Astrocyte of the cerebellum (primary cell): ENCODE measurements at places on chromosomes 5 and 9.

- no peak for DNase-seq
Observed at GRCh38 chr5:91277840-91278239, 105.3 kb downstream of the ARRDC3 start.

DNA sequence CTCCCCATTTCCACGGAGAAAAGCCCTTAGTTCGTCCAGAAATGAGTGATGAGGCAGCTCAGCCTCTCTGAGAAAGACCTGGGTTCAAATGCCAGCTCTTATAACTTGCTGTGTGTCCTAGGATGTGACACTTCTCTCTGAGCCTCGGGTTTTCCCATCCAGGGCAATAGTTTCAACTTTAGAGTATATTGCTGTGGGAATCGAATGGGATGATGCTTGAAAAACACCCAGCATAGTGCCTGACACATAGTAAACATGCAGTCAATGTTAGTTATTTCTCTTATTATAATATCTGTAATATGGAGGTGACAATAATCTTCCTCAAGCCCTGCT lies 430 bp upstream of the MAPKAP1 start:
- no peak for DNase-seq

GRCh38 chr9:130535818-130536521 lies 43.4 kb upstream of the FUBP3 start:
- no peak for DNase-seq

DNA sequence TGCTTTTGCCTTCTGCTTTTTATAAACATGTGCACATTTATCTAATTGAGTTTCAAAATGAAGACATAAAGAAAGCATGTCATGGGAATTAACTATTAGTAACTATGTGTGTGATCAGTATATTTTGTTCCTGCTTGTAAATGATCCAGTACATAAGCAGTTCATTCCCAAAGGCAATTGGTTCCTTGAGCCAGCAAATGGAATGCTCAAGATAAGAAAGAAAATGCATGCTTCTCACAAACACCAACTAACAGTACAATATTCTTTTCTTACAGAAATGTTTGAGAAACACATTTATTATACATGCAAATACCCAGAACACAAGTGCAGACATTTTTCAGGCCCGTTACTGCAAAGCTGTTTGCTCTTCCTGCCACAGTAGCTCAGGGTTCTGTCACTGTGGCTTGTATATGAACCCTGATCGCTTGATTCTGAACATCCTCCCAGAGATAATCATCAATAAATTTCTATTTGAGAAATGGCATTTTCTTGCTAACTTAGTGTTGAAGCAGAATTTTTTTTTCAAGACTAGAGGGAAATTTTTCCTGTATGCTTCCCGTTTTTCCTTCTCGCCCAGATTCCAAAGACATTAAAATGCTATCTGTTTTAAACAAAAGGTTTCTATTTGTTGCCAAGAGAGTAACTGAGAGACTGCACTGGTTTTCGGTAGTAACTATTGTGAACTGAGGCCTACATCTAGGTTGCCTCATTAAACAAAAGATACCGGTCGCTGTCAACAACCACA lies 1.9 kb downstream of the GNAQ start:
- DNase-seq = no peak

DNA sequence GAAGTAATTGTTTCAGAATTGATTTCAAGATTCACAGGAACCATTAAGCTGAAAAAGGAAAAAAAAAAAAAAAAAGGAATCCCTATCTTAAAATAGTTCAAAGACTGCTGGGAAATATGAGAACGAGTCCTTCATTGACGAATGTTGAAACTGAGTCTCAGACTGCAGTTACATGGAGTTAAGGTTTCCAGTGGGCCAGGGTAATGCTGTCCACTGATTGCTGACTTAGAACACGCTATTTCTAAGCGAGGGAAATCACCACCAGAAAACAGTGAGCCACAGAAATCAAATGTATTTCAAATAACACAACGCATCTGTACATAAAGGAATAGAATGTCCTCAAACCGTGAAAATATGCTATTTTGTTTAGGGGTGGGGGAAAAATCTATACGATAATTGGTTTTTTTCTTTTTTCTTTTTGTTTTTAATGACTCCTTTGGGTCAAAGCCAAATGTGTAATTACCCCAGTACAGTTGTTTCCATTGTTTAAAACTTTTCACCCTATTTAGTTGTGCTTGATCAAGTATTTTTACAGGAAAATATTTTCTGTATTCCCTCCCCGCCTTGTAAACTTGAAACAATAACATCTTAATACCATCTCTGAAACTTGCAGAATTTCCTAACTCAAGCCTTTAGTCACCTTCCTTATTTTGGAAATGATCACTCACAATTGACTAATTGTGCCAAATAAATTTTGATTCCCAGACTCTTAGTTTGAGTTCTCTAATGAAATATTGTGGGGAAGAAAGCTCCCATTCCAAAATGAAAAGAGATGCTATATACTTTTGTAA lies 208.3 kb downstream of the MCTP1 start:
- no peak for DNase-seq

DNA sequence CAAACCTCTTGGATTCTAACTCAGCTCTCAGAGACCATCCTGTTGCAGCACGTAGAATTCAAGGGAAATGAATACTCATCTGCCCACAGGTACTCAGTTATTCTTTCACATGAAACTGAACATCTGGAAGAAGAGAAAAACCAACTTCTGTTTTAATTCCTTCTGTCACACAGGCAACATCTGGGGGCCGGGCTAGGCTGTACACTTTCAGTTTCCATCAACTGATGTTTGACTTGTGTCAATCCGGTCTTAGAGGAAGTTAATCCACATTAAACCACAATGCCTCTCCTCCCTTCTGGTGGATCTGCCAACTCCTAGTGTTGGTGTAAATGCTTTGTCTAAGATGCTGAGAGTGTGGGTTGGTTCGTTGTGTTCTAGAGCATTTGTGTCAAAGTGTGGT lies 17.6 kb downstream of the DMRT3 start:
- DNase-seq = no peak

DNA sequence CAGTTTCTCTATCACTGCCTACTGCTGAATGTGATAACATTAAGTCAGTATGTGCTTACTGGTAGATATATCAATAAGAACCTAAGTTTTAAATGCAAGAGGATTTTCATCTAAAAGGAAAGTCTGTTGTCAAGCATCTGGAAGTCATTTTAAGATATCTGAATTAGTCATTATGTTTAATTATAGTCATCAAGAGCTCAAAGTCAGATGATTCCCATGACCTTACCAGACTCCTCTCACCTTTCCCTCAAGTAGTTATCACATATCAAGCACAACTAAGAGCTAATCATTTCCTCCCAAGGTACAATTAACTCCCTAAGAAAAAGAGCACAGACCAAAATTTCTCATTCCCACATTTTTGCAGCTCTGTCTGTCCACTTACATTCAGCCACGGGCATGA lies 45.5 kb downstream of the PUM3 start:
- DNase-seq = no peak

DNA sequence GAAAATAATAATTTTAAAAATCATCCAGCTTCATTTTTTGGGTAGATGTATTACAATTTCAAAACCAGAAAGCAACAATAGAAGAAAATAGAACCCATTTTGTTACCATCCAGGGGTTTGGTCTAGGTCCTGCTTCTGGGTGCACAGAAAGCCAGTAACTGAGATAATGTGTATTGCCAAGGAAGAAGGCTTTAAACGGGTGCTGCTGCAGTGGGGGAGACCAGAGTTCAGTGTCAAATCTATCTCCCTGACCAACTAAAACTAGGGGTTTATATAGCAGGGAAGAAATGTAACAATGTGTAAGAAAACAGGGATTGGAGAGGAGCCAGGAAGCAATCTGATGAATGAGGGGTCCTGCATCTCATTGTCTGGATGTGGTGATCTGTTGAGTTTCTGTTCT lies 17.5 kb upstream of the MPDZ start:
- DNase-seq = no peak

- DNase-seq = peak; percentile 95
Observed at GRCh38 chr5:170491479-170491878, 12.3 kb upstream of the KCNIP1 start.

- peak; percentile 93 for DNase-seq
Observed at GRCh38 chr5:56346741-56347535, 113.8 kb upstream of the ANKRD55 start.

DNA sequence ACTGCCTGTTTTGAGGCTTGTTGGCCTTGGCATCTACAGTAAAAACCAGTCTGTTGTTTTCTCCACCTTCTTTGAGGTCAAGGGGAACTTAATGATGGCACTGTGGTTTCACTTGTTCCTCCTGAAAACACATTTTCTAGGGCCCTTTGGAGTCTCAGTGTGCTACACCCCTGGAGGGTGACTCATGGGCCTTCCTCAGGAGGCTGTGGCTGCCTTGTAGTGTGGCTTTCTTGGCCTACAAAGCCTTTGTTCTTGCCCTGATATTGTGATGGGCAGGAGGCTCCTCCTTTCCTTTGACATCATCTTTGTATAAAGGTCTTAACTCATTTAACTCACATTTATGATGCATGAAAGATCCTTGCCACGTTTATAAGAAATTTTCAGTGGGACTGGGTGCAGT lies 56.3 kb upstream of the GPBP1 start:
- no peak for DNase-seq

- peak; percentile 68 for DNase-seq
Observed at GRCh38 chr5:128304088-128304487, 220.5 kb downstream of the SLC12A2 start.

DNA sequence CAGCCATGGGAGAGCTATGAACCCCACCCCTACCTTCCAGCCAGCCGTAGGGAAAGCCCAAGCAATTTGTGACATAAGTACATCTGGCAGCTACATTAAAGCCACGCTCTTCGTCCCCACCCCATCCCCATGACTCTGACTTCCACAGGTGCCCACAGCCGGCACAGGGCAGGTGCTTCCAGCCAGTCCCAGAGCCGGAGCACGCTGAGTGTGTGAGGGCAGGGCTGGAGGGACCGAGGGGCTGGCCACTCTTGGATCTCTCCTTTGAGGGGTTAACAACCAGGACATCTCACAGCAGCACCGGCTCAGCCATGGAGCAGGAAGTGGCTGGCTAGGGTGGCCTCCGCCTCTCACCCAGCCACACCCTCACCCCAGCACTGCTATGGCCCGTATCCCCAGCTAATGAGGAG lies 2.4 kb upstream of the FAM78A start:
- DNase-seq = no peak

GRCh38 chr9:79616013-79616412 lies 44.2 kb downstream of the TLE4 start:
- DNase-seq = no peak

- no peak for DNase-seq
Observed at GRCh38 chr9:127698386-127698785, 8.4 kb upstream of the CFAP157 start.

DNA sequence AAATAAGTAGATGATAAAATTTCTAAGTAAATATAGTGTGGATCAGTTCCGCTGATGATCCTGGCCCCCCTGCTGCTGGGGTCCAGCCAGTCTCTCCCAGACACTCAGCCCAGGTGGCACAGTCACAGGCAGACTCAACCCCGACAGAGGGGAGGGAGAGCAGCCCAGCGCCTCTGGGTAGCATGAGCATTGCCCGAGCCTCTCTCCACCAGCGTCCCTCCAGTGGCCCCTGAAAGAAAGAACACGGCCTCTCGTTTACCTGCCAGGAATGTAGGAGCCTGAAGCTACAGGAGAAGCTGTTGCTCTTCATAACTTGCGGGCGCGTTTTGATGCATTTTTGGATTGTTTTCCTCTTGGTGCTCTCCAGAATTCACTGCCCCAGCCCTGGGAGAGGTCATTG lies 68.8 kb upstream of the ICE1 start:
- no peak for DNase-seq

DNA sequence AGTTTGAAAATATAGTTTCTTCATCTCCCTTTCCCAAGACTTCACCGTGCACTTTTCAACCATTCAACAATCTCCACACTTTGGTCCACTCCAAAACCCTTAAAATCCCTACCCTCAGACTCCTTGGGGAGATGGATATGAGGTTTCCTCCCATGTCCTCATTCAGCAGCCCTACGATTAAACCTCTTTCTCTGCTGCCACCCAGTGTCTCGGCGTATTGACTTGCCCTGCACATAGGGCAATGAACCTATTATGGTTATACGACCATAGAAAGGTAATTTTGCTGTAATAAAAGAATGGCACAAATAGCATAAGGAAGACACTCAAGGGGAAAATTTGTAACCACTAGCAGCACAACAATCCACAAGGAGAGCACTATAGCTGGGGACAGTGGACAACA lies 803.5 kb downstream of the TLE1 start:
- DNase-seq = no peak

GRCh38 chr9:133875131-133875530 lies 117.0 kb downstream of the VAV2 start:
- no peak for DNase-seq

DNA sequence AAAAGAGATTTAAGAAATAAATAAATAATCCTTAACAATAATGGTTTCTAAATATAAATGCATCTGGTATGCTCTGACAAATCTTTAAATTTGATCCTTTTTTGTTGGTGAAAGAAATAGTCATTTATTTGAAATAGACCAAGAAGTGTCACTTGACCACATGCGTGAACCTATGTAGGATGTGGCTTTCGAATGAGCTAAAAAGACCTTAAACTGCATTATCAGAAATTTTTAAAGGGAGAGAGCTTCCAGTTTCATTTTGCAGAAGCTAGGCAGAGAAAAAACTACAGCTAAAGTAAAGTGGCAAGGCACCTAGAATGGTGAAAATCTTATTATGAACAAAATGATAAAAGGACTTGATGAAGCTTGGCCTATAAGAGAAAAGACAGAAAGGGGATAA lies 309.2 kb upstream of the EFNA5 start:
- DNase-seq = no peak

DNA sequence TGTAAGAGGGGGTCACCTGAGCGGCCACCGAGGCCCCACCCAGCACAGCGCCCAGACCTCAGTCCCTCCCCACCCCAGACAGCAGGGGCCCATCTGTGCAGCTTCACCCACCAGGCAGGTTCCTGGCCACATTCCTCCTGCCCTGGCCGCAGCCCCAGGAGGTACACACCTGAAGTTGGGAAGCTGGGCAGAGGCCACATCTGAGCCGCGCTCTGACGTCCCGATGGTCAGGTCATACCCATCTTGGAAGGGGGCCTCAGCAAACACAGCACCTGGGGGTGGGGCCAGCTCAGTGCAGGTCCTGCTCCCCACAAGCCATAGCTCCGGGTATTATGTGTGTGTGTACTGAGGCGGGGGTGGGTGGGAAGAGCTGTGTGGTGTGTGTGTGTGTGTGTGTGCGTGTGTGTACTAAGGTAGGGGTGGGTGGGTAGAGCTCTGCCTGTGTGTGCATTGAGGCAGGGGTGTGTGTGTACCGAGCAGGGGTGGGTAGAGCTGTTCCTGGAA lies 5.6 kb downstream of the SPOUT1 start:
- no peak for DNase-seq

DNA sequence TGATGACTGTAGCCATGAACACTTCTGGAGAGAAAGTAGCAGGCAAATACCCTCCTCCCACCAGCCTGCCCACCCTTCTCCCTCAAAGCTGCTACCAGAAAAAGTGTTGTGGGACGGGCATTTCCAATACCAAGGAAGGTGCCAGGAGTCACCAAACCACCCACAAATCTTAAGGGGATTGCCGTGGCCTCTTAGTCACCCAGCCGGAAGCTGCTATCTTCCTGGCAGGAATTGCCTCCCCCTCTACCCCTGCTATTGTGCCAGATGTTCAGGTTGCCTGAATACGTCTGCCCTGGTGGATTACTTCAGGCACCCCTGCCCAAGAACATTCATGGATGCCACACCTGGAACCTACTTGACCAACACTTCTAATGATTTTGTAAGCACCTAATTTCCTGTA lies 156.1 kb downstream of the TTC39B start:
- no peak for DNase-seq
